ENCODE measurements at places on chromosomes 4 and X. TPM values are rescaled to one million over a fixed set of nuclear protein-coding genes. Genes with fewer than 3 reads are reported as not detected.

DNA sequence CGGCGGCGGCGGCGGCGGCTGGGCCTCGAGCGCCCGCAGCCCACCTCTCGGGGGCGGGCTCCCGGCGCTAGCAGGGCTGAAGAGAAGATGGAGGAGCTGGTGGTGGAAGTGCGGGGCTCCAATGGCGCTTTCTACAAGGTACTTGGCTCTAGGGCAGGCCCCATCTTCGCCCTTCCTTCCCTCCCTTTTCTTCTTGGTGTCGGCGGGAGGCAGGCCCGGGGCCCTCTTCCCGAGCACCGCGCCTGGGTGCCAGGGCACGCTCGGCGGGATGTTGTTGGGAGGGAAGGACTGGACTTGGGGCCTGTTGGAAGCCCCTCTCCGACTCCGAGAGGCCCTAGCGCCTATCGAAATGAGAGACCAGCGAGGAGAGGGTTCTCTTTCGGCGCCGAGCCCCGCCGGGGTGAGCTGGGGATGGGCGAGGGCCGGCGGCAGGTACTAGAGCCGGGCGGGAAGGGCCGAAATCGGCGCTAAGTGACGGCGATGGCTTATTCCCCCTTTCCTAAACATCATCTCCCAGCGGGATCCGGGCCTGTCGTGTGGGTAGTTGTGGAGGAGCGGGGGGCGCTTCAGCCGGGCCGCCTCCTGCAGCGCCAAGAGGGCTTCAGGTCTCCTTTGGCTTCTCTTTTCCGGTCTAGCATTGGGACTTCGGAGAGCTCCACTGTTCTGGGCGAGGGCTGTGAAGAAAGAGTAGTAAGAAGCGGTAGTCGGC lies 528 bp downstream of the FMR1 start:
- peak overlapping the region; percentile 98 for H3K27ac ChIP-seq
- no peaks in the 10 kb centered on the region for H3K27me3 ChIP-seq
- peak; percentile 30 for DNase-seq
- peak overlapping the region; percentile 97 for H3K4me3 ChIP-seq
- H3K36me3 ChIP-seq, result peaks cover 4% of the 10 kb centered on the region
- H3K4me1 ChIP-seq, result peaks cover 46% of the 10 kb centered on the region

DNA sequence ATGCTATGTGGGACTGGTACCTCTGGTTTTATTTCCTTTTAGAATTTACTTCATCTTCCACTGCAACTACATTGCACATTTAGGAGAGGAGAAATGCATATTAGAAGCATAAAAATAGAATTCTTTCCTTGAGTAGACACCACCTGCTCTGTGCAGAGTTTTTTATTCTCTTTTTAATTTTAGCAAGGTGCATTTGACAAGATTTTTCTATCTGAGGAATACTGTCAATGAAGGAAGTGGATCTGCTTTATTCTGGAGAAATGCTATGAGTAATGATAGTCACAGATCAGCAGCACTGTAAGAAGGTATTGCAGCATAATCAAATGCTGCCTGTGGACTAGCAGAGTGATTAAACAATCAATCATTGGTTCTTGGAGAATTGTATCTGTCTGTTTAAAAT lies 1038.3 kb downstream of the RAPGEF2 start:
- DNase-seq, result no peak
- H3K4me1 ChIP-seq, result no peaks in the 10 kb centered on the region

DNA sequence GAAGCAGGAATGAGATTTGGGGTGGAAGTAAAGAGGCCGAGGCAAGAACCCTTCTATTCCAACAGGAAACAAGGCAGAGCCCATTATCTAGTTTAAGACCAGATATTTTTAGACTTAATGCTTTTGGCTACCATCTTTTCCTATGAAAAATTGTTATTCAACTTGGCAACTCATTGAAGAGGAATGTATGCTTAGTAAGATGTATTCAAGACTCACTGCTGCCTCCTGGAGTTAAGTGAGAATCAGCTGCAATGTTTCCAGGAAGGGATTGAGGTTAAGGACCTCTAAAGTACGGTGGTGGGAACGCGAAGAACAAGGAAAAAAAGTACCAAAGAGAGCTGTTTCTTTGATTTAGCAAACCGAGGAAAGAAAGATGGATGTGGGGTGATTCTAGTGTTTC lies 89.1 kb downstream of the RAPGEF2 start:
- no peak for DNase-seq
- H3K4me3 ChIP-seq, result no peak overlapping the region
- H3K36me3 ChIP-seq, result no peaks in the 10 kb centered on the region
- H3K4me1 ChIP-seq, result no peaks in the 10 kb centered on the region

GRCh38 chr4:55965585-55965984 lies 16.8 kb downstream of the CEP135 start:
- no peak for DNase-seq
- H3K27me3 ChIP-seq, result no peaks in the 10 kb centered on the region
- H3K36me3 ChIP-seq, result peaks cover 42% of the 10 kb centered on the region
- no peak overlapping the region for H3K27ac ChIP-seq
- no peak overlapping the region for H3K4me3 ChIP-seq

DNA sequence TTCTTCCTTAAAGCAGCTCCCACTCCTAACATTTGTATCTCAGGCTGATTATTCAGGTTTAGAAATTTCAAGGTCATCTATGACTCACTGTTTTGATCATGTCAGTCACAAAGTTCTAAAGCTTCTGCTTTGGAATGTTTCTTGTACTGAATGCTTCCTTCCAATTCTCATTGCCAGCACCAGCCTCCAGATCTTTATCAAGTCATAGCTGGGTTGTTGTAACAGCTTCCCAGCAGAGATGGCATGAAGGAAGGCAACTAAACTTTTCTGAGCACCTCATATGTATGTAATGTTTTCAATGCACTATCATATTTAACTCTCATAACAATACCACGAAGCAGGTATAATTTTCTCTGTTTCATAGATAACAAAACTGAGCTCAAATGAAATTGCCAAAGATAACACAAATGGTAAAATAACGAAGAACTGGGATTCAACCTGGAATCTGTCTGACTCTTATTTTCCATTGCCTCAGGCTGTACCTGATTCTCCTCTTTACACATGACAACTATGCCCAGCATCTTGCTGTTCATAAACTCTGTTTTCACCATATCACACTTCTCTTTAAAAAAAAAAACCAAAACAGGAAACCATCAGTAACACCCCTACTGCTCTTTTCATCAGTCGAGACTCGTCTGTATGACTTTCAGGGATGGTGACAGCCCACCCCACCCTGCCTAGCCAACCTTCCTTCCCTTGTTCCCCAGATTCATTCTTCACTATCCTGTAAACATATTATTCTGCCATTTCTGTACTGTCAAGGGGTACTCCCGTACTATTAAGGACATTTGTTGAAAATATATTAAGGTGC lies 13.4 kb downstream of the TRPC3 start:
- no peak overlapping the region for H3K4me3 ChIP-seq
- no peaks in the 10 kb centered on the region for H3K36me3 ChIP-seq
- no peak overlapping the region for H3K27ac ChIP-seq
- no peak for DNase-seq
- H3K4me1 ChIP-seq, result peaks cover 12% of the 10 kb centered on the region

Gene PITX2
- total RNA-seq, result 0.13 TPM

Data from activated CD4-positive, alpha-beta memory T cell treated with anti-CD3 and anti-CD28 coated beads, Interleukin-2, amount 10 ng/mL, durations not matched to agents 7 days and 5 days (primary cell).